ENCODE measurements at places on chromosomes 1 and 21.

DNA sequence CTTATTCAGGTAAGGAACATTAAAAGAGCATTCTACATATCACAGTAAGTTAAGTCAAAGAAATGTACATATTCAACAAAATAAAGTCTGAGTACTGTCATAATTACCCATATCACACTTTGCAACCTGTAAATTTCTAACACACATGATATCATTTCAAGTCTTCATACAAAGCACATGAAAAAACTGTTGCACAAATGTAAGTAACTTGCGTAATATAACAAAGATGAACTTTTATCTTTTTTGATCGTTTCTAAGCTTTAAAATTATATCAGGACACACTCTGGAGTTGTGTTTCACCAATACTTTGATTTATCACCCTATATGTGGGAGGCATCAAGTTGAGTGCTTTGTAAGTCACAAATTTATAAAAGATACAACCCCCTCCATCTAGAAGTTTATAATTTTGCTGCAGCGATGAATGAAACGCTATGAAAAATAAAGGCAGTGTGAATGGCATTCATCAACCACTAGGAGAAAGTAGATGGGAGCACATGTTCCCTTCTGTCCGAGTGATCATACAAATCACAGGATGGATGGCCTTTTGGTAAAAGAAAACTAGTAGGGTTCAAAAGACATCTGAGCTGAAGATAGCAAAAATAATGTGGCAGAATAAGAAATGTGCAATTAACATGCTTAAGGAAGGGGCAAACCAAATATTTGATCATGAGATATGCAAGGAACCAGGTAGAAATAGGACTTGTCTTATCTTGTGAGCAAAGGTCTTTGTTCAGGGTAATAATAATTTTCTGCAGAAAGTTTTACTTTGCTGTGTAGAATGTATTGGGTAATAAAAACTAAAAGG, 27.5 kb downstream of the NRIP1 start:
- DNase-seq, result no peak

DNA sequence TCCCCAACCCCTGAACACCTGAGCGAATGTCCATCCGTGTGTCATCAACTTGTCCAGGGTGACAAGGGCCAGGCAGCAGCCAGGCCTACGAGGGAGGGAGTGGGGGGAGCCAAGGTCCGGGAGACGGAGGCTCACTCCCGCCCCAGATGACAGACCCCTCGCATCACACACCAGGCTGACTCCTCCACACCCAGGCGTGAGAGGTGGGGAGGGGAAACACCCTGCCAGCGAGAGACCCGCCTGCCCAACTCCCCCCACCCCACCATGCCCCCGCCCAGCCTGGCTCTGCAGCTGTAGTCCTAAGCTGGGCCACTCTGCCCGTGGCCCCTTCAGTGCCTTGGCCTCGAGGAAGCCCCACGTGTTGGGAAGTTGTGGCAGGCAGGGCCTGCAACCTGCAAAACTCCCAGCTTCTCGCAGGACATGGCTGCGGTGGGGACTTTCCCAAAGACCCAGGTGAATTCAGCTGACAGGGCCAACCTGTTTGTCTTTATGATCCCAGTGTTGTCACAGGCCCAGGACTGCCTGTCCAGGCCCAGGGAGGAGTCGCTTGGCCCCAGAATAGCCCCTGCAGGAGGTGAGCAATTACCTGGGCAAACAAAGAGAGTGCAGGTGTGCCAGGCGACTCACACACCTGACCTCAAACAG, 62.9 kb downstream of the RIPK4 start:
- DNase-seq, result no peak

GRCh38 chr1:41980827-41981653, 62.3 kb upstream of the HIVEP3 start:
- peak; percentile 91 for DNase-seq

GRCh38 chr1:161225534-161226319, at the start of gene TOMM40L:
TOMM40L (plus strand) TSS chr1:161226060; CDS start chr1:161226490, 430 bp downstream.
- no peak for DNase-seq

DNA sequence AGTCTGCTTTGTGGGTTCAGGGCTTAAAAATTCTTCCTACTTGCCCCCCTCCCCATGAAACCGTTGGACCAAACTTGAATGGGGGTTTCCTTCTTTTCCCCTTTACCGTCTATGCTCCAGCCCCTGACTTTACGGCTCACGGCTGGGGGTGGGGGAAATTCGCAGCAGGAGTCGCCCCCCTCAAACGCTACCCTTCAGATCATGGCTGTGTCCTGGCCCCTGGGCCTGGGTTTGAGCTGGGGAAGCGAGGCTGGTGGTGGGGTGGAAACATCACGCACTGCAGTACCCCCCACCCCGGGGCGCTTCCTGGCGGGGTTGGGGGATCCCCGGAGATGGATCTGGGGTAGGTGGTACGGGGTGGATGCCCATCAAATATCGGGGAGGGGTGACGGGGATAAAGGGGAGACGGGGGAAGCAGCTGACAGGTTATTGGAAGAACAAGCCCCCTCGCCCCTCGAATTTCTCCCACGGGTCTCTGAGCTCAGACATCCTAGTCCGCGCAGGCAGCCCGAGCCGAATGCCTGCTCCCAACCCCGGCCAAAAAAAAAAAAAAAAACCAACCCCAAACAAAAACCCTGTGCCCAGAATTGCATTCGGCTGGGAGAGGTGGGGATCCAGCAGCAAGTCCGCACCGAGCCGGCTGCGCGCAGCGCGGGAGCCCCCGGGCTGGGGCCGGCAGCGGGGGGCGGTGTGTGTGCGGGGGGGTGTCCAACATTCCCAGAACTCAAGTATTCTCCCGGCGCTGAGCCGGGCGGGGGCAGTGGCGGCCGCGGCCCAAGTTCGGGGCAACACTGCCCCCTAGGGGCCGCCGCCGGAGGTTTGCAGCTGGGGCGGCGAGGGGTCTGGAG, 59.0 kb upstream of the ACOT11 start:
- no peak for DNase-seq

DNA sequence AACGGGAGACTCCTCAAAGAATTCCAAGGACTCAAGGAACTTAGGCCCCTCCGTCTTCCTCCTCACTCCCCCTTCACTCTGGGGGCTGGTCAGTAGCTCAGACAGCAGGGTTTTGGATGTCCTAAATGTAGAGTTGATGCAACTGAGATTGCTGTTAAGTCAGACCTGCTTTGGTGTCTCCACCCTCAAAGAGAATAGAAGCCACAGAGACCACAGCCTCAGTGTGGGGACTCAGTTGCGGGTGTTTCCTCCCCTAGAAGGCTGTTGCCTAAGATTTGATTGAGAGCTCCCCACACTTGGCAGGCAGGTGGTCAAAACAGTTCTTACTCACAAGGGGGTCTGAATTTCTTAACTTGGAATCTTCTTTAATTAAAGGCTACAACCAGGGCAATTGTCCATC, 7.6 kb downstream of the MAN1C1 start:
- no peak for DNase-seq

GRCh38 chr21:42148097-42148496, 70.8 kb upstream of the ABCG1 start:
- DNase-seq, result no peak

- DNase-seq, result no peak
Measured at GRCh38 chr1:231899713-231900435, 273.3 kb downstream of the DISC1 start.

- no peak for DNase-seq
Measured at GRCh38 chr1:198175423-198176170, 18.8 kb downstream of the NEK7 start.

DNA sequence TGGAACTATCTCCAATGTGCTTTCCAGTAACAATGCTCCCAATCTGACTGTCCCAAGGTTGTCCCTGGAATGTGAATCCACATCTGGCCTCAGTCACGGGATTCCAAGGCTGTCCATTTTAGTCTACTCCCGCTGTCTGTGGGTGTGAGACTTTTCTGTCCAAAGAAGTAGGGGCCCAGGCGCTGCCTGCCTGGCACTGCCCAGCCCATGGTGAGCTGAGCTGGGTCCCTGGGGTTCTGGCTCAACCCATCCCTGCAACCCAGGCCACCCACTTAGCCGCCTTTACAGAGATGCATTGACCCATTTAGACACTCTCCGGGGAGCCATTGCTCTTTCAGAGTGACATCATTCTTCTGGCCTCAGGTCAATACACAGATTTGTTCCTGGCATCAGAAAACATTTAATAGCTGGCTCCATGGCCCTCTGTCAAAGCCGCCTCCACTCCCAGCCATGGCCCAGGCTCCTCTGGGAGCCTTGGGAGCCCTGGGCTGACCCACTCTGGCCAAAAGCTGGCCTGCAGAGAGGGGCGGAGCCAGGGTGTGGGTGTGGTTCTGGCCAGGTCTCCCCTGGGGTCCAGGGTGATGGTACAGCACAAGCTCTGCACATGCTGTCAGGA, 47.2 kb upstream of the PAX7 start:
- no peak for DNase-seq

DNA sequence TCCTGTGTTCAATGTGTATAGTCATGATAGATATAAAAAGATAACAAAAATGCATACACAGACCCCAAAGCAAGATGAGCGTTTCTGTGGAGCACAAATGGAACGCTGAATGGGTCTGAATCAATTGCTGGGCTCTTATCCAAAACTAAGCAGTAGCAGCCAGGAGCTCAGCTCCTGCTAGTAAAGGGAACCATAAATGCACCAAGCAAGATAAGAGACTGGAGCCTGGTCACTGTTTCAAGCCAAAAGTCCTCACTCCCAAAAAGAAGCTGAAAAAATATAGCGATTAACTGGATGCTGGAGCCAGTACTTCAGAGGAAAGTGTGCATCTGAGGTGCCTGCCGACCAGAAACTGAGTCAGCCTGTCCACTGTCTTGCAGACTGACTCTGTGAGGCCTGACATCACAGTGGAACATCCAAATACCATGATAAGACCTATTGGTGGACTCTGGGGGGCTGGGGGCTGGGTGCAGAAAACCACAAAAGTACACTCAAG, 68.9 kb downstream of the LRRC8C start:
- no peak for DNase-seq
